ENCODE measurements at places on chromosomes 5 and 9.

DNA sequence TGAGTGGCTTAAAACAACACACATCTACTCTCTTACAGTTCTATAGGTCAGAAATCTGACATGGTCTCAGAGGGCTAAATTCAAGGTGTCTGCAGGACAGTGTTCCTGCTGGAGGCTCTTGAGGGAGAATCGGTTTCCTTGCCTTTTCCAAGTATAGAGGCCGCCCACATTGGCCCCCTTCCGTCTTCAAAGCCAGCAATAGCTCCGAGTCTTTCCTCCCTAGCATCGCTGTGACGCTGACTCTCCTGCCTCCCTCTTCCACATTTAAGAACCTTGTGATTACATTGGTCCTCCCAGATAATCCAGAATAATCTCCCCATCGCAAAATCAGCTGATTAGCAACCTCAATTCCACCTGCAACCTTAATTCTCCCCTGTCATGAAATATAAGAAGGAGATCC is 81.3 kb upstream of the IER5L start:
- no peak for DNase-seq

GRCh38 chr5:14880688-14881087 is 9.1 kb upstream of the ANKH start:
- no peak for DNase-seq

GRCh38 chr9:134698587-134699342 is 57.2 kb downstream of the COL5A1 start:
- peak; percentile 89 for DNase-seq

- no peak for DNase-seq
These were observed 847.7 kb downstream of the CDH18 start for GRCh38 chr5:19140276-19140675.

GRCh38 chr9:78515108-78515507 is 218.2 kb downstream of the PSAT1 start:
- DNase-seq = no peak

GRCh38 chr5:16554110-16554509 is 62.7 kb downstream of the RETREG1 start:
- DNase-seq = no peak

DNA sequence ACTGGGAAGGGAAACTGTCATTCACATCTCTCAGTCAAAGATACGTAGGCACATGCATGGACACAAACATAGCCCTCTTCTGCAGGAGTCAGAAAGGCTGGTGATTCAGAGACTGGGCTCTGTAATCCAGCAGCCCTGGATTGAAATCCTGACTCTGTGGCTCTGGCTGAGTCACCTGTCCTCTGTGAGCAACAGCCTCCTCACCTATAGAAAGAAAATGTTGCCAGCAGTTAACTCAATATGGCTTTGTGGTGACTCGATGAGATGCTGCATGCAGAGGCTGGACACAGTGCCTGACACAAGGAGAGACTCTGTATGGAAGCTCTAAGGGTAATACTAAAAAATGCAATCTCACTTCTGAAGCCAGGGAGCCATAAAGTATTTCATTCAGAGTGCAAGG is 23.9 kb upstream of the CDKN2AIPNL start:
- no peak for DNase-seq

DNA sequence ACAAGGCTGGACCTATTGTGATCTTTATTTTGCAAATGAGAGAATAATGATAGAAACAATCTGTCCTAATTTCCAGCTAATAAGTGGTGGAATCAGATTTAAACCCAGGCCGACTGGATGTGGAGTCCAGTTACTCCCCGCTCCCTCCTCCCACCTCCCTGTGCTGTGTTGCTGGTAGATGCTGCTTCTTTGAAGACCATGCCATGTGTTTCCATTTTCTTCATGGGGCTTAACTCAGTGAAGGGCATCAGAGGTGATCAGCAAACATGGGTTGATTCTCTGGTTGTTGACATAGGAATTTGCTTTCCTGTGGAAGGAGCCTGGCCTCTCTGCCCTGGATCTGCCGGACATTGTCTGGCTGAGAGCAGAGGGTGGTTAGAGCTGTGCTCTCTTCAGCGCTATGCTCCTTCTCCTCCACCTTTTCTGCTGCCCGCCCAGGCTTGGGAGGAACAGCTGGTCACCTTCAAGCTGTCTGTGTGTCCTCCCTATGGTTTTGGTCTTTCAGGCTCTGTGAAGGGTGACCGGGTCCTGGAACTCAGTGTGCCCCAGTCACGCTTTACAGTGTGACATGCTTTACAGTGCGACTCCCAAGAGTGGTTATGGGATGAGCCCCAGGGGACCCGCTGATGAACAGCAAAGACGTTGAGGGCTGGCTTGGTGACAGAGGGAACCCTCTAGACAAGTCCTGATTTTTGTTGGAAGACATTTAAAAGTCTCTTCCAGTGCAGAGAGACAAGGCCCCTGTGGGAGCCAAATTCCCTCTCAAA is 68.4 kb upstream of the RPS23 start:
- DNase-seq = no peak

DNA sequence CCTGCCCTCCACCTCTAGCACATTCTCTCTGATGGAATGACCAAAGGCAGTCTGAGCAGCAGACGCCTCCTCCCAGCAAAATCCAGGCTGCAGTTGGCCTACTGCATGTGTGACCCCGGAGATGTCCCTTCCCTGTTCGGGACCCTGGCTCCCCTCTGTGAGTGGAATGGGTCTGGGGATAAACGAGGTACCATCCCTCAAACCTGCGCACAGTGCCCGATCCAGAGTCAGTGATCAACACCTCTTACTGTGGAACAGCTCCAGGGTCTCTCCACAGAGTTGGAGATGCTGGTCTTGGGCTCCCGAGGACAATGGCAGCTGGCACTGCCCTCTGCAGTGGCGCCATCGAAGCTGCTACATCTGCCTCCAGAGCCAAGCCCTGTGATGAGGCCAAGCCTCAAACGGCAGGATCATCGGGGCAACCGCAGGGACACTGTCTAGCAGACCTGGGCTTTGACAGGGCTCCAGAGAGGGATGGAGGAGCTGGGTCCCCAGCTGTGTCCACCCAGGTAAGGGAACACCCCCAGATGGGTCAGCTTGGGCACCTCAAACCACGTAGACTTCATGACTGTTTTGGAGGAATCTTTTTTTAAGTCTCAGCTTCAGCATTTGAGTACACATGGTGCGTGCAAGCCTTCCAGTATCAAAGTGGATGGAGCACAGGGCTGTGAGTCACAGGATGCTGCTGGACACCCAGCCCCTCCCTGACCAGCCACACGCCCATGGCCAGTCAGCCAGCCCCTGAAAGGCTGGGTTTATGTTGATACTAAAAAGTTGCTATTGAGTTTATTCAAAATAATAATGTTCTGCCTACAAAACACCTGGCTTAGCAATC is 13.0 kb downstream of the MED10 start:
- no peak for DNase-seq

DNA sequence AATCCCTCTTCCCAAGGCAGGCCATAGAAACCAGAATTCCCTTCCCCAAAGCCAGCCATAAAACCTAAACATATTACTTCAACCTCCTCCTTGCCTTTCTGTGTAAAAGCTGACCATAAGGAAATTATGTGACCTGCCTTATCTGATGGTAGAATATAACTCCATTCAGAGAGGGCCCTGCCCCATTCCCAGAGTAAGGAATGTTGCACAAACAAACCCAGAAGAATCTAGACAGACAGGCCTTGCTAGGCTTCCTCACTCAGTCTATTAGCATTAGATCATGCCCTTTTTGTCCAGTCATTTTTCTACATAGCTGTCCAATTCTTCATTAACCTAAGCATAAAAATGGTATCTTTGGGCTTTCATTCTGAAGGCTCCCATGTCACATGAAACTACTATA is 17.8 kb upstream of the IFNB1 start:
- no peak for DNase-seq

GRCh38 chr5:56951126-56951945 is 587 bp downstream of the MIER3 start:
- peak; percentile 42 for DNase-seq

DNA sequence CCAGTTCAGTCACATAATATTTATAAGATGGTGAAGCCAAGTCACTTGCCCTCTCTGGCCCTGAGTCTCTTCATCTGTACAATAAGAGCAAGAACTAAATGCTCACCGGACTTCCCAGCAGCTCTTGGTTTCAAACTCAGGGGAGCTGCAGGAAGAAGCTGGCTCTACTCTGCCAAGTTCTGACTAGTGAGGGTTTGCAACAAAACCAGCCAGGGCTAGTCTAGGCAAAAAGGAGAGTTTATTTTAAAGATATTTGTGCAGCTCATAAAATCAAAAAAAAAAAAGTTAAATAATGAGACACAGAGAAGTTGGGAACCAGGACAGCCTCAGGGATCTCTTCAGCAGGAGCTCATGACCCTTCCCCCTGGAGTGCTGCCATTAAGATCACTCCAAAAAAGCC is 107.3 kb downstream of the DOCK2 start:
- DNase-seq = no peak

GRCh38 chr5:59799668-59800346 is 93.7 kb downstream of the PDE4D start:
- no peak for DNase-seq

DNA sequence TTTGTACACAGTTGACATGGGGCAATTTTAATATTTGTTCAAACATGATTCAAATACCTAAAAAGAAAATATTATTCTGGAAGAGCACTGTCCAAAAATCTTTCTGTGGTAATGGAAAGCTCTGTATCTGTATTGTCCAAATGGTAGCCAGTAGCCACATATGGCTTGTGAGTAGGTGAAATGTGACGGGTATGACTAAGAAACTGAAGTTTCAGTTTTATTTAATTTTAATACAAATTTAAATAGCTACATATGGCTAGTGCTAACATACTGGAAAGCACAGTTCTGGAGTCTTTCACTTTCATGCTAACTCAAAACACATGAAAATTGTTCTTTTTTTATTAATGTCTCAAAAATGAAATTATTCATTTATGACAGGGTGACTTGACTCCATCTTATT is 132.6 kb downstream of the PLK2 start:
- no peak for DNase-seq

- DNase-seq = no peak
These were observed 437 bp upstream of the TRIM41 start for GRCh38 chr5:181222630-181223057.

DNA sequence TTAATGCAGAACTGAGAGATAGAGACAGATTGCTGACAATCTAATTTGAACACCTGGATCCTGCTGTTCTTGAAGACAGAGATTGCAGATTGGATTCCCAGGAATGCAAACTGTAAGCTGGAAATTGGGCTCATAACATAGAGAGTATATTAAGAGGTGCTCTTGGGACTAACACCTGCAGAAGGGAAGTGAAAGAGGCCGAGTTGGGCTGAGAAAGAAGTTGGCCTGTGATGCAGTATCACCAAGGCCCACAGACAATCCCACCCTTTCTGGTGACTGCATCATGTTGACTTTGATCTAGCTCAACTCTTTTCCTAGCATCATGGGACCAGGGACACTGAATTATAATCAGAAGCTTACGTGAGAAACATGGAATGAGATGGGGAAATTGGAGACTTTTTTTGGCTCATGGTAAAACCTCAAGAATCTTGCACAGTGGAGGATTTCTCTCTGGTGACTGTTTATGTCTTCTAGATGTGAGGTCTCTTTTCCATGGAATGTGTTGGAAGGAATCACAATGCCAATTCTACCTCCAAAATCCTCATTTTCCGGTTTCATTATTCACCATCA is 36.5 kb upstream of the NUDT12 start:
- no peak for DNase-seq

- DNase-seq = no peak
These were observed 153.9 kb downstream of the PCSK5 start for GRCh38 chr9:76044266-76044819.

DNA sequence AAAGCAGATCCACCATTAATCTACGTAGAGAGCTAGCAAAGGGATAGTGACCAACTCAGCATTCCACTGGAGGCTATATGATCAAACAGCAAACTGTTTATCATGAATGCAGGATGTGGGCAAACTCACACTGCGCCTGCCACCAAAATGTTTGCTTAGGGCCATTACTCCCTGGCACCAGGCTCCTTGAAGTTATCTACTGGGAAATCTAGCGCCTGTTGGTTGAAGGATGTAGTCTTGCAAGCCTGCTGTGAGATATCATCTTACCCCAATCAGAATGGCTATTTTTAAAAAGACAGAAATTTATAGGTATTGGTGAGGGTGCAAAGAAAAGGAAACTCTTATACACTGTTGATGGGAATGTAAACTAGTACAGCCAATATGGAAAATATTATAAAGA is 332.5 kb upstream of the RPS23 start:
- DNase-seq = no peak

- no peak for DNase-seq
These were observed 99.3 kb downstream of the SEMA6A start for GRCh38 chr5:116475338-116475737.

DNA sequence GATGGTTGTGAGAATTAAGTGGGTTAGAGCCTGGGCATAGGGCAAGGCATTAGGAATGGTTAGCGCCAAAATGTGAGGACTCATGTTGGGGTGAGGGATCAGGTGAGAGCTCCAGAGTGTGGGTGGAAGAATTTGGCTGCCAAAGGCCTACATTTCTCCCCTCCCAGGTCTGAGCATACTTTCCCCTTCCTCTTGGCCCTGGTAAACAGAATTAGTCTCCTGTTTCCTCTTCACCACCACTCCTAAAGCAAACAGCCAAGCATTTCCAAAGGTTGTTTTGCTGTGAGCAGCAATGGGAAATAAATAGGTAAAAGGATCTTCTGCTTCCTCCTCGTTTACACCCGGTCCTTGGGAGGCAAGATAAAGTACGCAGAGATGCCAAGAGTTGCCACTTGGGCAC is 132.5 kb downstream of the ZSWIM6 start:
- DNase-seq = no peak
